DMS79 treated with DMSO at 0.1 percent for 48 hours (cell line): ENCODE measurements at places on chromosomes 5 and 9.

DNA sequence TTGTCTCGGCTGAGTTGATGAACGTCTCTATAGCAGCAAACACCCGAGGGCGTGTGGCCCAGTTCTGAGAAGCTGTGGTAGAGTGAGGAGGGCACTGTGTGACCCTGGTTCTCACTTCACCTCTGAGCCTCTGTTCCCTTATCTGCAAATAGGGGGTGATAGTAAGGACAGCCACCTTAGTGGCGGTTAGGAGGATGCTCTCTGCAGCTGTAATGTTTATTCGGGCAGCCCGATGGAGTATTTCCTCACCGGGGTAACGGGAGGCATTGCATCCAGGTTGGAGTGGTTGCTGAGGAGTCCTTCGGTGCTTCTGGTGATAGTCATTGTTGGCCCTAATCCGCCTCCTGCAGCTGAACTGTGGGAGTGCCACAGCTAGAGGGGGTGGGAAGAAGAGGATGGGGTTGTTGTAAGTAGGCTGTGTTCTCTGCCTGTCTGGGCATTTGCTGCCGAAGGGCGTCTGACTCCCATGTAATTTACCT, 13.9 kb downstream of the PRRC2B start:
- DNase-seq = no peak

GRCh38 chr5:160159991-160160792, 40.9 kb upstream of the PWWP2A start:
- no peak for DNase-seq

DNA sequence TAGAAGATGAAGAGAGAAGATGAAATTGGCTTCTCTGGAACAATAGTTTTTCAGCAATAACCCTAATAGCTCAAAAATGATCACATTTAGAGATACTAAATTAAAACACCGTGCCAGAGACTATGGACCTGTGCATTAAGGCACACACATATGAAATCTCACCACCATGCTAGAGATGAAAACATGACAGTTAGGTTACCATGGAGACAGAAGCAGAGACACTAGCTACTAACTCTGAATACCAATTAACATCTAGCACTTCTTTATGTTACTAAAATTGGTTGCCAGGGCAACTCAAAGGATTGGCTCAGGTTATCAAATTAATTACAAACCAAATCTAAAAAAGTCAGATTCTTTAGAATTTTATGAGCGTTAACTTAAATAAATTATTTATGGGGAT, 337.7 kb downstream of the PLK2 start:
- DNase-seq = no peak

GRCh38 chr9:134957945-134958227, 40.2 kb upstream of the FCN1 start:
- no peak for DNase-seq

- DNase-seq = no peak
Observed at GRCh38 chr9:131554087-131554842, 8.9 kb downstream of the PRRT1B start.

GRCh38 chr9:36891341-36891811, 142.7 kb downstream of the PAX5 start:
- no peak for DNase-seq

DNA sequence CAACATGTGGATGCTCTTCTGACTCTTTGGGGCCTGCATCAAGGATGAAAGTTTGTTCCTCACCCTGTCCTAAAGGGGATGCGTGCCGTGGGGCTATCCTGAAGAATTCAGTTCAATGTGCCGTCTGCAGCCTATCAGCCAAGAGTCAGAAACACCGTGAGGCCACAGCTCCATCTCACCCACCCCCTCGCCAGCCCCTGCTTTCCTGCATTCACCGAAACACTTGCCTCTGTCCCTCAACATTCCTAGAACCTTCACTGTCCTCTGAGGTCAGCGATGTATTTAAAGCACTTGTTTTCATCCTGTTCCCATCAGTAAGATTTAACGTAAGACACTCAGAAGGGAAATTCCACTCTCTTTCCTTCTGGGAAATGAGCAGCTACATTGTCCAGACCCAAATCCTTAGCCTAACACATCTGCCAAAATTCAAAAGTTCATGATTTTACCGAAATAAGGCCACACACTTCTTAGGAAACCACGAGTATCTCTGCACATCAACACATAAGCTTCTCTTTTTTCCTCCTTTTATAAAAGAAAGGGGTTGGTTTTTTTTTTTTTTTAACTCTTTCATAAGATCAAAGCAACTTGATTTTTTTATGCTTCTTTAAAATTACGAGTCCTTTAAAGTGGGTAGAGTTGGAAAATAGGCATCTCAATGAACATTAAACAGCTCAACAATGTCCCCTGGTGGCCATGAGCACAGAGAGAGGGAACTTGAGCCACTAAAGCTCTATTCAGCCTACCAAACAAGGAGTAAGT, 100.7 kb downstream of the SUSD1 start:
- peak; percentile 55 for DNase-seq

DNA sequence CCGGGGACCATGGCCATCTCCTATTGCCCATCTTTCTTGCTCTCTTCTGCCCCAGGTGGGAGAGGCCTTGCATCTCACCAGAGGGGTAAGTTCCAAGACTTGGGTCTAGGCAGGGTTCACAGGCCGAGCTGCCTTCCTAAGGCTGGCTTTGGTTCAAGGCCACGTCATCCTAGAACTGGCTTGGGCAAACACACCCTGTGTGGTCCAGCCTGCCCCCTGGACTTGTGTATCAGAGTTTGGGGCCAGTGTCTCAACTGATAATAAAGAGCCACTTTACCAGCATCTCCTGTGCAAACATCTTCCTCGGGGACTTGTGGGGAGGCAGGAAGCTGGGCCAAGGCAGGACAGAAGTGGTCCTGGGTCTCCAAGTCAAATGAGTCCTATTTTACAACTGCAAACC, 17.8 kb downstream of the BOD1 start:
- no peak for DNase-seq

- DNase-seq = no peak
Observed at GRCh38 chr9:133839822-133840329, 101.7 kb upstream of the SARDH start.

- DNase-seq = no peak
Observed at GRCh38 chr9:24436761-24437160, 108.9 kb downstream of the IZUMO3 start.

GRCh38 chr5:178502401-178503100, 87.6 kb downstream of the COL23A1 start:
- DNase-seq = no peak

DNA sequence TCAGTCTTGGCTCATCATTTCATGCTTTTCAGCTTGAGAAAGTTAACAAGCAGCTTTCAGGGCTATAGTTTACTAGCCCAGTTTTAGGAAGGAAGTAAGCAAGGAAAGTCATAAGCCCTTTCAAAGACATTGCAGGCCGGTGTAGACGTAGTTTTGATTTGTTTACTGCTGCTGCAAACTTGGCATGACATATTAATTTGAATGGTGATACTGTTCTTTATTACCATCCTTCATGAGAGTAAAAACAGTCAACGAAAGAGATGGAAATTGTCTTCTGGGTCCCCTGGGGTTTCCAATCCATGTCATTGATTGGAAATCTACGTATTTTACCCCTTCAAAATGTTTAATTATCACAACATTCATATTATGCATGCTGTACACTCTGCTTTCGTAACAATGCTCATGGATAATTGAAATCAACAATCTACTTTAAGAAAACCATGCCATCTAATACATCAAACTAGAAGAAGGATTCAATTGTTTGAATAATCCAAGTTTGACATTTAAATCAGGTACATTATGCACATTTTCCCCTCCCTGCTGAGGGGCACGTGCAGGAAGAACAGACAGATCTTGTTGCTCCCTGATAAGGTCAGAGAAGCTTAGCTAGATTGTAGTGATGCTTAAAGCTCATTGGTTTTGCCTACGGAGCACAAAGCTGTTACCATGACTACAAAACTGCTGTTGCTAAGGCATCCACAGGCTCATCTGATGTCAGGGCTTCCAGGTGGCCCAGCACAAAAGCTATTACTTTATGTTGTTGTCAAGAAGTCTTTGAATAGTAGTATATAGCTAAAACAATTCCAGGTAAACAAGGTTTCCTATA, 139.9 kb upstream of the PRLR start:
- DNase-seq = no peak

DNA sequence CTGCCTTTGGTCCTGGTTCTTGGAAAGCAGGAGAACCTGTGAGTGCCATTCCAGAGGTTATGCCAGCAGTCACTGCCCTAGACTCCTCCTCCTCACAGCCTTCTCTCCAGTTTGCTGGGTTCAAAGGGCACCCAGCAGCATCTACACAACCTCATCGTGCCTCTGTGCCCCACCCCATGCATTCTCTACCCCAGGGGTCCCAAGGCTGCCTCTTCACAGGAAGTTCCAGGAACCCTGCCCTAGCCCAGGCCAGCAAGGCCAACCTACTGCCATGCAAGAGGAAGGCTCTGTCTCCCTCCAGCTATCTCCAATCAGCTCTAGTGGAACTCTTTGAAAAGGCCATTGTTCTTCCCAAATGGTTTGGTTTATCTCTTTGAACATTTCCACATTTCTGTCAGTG, 21.2 kb downstream of the ENC1 start:
- no peak for DNase-seq

- DNase-seq = peak; percentile 56
Observed at GRCh38 chr9:6055216-6055615, 39.8 kb upstream of the RANBP6 start.

GRCh38 chr9:107673861-107674720, 184.5 kb upstream of the KLF4 start:
- DNase-seq = no peak

DNA sequence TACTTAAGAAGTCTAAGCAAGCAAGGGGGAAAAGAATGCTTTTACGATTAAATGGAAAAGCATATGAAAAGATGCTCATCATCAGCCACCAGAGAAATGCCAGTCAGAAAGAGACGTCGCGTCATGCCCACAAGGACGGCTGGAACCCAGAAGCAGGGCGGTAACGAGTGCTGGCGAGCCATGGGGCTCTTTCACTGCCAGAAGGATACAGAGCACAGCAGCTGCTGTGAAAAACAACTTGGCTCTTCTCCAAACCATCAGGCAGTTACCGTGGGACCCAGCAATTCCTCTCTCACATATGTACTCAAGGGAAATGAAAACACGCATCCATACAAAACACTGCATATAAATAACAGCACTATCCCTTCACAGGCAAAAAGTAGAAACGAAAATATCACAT, 95.5 kb downstream of the CAMSAP1 start:
- peak; percentile 95 for DNase-seq

DNA sequence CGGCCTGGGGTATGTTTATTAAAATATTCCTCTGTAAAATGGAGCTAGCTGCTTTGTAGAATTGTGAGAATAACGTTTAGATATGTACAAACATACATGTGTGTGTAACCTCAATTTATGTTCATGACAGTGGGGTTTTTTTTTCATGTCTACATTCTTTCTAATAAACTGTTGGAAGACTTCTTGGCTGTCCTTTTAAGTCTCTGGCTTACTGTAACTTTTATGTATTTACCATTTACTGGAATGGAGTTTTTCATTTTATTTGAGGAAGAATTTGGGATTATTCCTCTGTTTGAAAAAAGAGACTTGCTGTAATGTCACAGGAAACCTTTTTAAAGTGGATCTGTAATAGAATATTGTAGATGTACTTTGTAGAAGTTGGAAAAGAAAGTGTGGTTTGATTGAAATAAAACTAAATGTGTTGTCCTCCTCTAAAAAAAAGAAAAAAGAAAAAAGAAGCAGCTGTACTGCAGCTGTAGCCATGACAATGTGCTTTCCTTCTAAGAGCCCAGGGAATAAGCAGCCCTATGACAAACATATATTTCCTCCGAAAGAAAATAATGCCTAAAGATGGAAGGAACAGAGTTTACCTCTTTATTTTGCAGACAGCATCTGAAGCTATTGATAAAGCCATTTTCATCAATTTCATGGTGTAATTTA, 71.2 kb upstream of the FREM1 start:
- no peak for DNase-seq

DNA sequence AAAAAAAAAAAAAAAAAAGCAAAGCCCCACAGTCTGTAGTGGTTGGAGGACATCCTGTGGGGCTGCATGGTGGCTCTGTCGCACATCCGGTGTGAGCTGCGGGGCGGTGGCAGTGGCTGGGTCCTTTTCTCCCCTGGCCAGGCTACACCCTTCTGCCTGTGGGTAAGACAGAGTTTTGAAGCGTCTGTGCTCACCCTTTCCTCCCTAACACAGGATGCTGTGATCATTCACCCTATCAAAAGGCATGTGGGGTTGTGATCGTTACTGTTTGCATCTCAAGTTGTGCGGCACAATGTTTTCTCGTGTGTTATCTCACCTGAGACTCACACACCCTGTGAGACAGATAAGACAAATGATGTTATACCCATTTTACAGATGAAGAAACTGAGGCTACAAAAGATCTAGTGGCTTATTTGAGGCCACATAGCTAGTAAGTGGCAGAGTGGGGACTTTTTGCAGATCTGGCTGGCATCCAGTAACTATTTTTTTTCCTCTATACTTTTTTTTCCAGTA, 17.5 kb downstream of the IRF1 start:
- no peak for DNase-seq

GRCh38 chr5:132971483-132972435, 8.3 kb upstream of the AFF4 start:
- no peak for DNase-seq

GRCh38 chr5:109347252-109347888, 62.4 kb downstream of the PJA2 start:
- DNase-seq = no peak

DNA sequence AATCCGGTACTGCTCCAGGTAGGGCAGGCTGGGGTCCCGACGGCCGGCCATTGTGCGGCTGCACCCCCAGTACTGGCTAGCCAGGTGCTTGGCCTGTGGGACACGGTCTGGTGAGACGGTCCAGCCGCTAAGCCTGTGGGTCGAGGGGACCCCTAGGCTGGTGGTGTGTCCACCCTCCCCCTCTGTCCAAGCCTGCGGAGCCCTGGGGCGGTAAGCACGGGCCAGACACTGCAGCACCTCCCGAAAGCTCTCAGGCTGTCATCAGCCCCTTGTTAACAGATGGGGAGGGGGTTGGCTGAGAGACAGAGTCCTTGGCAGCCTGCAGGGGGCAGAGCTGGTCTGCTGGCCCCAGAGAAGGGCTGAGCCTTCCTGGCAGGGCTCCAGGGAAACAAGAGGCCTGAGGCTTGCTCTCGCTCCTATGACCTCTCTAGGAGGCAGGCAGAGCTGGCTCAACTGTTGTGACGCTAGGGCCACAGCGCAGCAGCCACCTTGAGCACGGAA, 11.8 kb upstream of the MRNIP start:
- peak; percentile 52 for DNase-seq

- DNase-seq = no peak
Observed at GRCh38 chr9:114283551-114284111, 39.3 kb upstream of the ORM1 start.

DNA sequence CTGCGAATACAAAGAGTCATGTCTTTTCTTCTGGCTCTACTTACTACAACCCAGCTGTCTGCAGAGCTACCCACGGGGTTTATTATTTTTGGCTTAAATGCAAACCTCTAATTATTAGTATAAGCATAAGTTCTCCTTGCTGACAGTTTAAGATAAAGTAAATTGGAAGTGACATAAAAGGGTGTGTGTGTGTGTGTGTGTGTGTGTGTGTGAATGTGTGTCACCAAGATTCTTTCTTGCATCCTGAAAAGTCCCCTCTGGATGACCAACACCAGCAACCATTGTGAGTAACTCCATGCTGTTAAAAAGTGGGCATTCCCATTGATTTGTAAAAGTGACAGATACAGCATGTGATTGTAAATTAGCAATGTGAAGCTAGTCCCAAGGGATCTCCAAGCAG, 803.8 kb upstream of the ZNF608 start:
- DNase-seq = no peak
